ENCODE measurements at places on chromosomes 13 and 19.

DNA sequence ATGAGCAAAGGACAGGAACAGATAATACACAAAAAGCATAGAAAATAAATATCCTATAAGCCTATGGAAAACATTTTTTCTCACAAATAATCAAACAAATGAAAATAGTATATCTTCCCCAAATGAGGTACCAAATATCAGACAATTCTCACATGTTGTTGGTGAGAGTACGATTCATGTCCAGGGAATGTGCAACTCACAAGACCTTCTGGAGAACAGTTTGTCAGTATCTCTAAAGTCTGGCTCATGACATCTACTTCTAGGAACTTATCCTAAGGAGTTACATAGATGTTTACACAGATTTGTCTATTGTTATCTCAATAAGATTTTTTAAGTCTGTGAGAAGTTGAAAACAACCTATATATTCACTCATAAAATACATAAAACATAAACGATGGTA, 80.3 kb upstream of the ARHGEF7 start:
- no peak for DNase-seq

DNA sequence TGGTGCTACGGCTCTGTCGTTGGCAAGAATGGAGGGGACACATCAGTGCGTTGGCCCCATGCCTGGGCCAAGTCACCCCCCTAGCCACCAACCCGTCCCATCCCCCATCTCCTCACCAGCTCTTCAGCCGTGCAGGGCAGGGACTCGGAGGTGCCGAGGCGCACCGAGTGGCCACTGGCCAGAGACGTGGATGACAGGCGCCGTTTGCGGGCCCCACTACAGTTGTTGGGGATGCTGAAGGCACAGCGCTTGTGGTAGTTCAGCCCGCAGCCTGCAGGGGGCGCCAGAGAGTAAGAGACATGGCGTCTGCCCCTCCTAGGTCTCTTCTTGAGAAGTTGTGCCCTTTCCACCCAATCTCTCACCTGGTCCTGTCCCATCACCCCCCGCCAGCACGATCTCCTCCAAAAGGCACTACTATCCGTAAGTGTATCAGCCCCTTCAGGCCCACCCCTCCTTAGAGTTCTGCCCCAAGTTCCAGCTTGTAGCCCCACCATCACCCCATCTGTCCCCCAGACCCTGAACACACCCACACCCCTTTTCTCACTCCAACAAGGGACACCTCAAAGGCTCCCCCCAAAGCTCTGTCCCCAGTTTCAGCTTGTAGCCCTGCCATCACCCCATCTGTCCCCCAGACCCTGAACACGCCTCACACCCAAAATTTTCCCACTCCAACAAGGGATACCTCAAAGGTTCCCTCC, 12.4 kb downstream of the PRKD2 start:
- peak; percentile 68 for DNase-seq

DNA sequence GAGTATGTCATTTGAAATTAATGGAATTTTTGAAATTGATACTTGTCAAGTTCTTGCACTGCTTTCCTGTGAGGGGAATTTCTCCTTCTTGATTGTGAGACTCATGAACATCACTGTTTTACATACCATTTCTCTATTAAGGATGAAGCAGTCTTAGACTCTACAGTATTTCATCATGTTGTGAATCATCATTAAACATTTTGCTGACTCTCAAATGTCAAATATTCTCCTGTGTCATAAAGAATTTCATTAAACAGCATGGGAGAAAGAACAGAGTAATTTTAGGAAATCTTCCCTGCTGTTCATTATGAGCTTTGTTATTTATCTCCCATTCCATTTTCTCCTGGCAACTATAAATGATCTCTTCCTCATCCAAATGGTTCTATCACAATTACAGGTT, 729.0 kb downstream of the PCDH9 start:
- DNase-seq: no peak

- no peak for DNase-seq
Observed at GRCh38 chr13:75440100-75440499, 41.9 kb downstream of the TBC1D4 start.

- DNase-seq: no peak
Observed at GRCh38 chr13:51612867-51613266, 28.6 kb downstream of the WDFY2 start.

- no peak for DNase-seq
Observed at GRCh38 chr13:100580045-100580444, 8.5 kb downstream of the GGACT start.

DNA sequence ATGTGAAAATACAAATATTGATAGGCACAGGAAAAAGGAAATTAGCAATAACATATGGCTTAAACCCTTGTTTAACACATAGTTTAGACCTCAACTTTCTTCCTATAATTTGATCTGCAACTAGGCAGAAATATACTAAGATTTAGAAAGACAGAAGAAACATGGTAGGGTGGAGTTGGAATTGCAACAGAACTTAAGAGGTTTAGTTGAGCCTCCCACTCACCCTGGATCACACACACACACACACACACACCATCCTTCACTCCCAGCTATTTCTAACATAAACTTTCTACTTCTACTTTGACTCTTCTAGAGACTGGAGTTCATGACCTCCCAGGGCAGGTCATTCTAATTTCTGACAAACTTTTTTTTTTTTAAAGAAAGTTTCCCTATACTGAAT, 47.4 kb downstream of the FLT3 start:
- no peak for DNase-seq

- no peak for DNase-seq
Observed at GRCh38 chr13:42401376-42401775, 129.4 kb downstream of the AKAP11 start.

- DNase-seq: no peak
Observed at GRCh38 chr13:78060966-78061365, 142.3 kb upstream of the EDNRB start.

DNA sequence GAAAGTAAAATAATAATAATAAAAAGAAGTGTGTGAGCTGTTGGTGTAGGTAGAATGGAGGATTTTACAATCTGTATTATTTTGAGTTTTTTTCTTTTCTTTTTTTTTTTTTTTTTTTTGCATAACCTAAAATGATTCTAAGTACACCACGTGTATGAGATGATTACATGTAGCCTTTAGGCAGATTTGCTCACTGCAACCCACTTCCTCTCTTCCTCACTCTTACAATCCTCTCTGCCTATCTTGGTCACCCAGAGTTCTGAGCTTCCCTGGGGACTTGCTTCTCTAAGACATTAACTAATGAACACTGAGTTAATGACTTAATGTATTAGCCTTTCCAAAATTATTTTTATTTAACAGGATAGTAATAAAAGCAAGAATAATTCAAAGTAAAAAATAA, 1169.6 kb downstream of the EFNB2 start:
- DNase-seq: no peak

DNA sequence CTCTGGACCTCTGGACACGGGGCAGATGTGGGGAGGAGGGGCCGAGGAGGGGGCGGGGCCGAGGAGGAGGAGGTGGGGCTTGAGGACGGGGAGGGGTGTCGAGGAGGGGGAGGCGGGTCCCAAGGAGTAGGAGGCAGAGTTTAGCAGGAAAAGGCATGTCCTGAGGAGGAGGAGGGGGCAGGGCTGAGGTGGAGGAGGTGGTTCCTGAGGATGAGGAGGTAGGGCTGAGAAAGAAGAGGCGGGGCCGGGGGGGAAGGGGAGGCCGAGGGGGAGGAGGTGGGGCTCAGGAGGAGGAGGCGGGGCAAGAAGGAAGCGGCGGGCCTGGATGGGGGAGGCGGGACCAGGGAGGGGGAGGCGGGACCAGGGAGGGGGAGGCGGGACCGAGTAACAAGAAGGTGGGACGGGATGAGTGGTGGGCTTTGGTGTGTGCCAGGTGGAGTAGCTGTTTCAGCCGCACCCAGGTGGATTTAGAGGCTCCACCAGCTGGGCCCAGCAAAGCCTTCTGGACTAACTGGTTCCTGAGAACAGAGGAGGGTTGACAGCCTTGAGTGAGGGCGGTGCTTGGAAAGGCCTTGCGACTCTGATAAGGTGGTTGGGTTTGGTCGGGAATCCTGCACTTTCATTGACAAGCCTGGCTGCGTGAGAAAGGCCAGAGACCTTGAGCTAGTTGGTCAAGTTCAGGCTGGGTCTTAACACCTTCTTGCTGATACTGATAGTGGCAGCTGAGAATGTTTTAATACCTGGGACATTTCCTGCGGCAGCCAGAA, 7.7 kb downstream of the TECR start:
- no peak for DNase-seq

- DNase-seq: no peak
Observed at GRCh38 chr13:113883314-113883811, 19.5 kb upstream of the GAS6 start.

GRCh38 chr13:91072486-91072885, 275.0 kb upstream of the MIR17HG start:
- DNase-seq: no peak

GRCh38 chr19:12723641-12724426, at the start of gene TNPO2:
TSS of gene TNPO2 (minus strand) at chr19:12723932. CDS start at chr19:12720977, 2,955 bp downstream.
- DNase-seq: peak; percentile 72

GRCh38 chr19:3033595-3034405, 4.7 kb upstream of the TLE2 start:
- DNase-seq: no peak

- DNase-seq: no peak
Observed at GRCh38 chr13:45333977-45334922, 6.7 kb downstream of the TPT1 start.

- no peak for DNase-seq
Observed at GRCh38 chr13:77916488-77916887, 2.1 kb downstream of the EDNRB start.

DNA sequence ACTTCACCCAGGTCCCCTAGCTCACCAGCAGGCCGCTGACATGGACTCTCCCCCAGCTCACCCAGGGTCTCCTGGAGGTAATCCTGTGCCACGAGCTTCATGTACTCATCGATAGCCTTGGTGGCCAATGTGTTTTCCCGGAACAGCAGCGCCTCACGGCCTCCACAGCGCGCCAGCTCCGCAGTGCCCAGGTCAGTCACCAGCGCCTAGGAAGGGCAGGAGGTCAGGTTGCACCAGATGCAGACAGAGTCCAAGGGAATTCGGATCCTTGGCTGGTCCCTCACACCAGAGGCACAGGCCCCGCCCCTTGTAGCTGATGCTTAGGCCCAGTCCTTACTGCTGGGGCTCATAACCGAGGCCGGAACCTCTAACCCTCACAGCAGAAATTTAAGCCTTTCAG, 6.7 kb upstream of the WIZ start:
- DNase-seq: no peak

Data from stimulated activated CD8-positive, alpha-beta memory T cell treated with anti-CD3 and anti-CD28 coated beads, Interleukin-7, amount 100 ng/mL, for 48 hours (primary cell).